ENCODE measurements at places on chromosomes 4 and X.

- DNase-seq, result no peak
Measured at GRCh38 chr4:152805071-152805650, 25.4 kb downstream of the ARFIP1 start.

GRCh38 chr4:149057594-149057993 lies 615.4 kb upstream of the NR3C2 start:
- DNase-seq, result no peak

- DNase-seq, result no peak
Measured at GRCh38 chr4:109472343-109472761, 38.7 kb downstream of the SEC24B start.

GRCh38 chrX:19846995-19847790 lies 40.2 kb downstream of the SH3KBP1 start:
- DNase-seq, result no peak

GRCh38 chr4:7719354-7720174 lies 220.1 kb downstream of the AFAP1 start:
- no peak for DNase-seq

DNA sequence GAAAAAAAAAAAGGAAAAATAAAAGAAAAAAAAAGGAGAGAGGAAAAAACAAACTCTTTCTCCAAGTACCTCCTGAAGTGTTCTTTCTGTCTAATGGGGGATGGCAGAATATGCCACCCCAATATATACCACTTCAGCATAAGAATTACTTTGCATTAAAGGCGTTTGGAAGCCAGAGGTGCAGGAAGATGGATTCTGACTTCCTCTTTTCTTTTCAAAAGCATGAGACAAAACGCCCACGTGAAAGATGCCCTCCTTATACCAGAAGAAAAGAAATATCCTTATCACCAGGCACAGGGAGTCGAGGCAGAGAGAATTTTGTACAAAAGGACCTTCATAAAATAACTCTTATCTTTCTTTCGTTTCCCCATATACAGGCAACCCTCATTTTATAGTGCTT lies 40.9 kb downstream of the COX18 start:
- no peak for DNase-seq

- no peak for DNase-seq
Measured at GRCh38 chr4:742096-742741, 36.6 kb downstream of the PCGF3 start.

- DNase-seq, result no peak
Measured at GRCh38 chr4:78310007-78310739, 241.4 kb upstream of the ANXA3 start.

Data from thoracic aorta (tissue), 2 donors.